ENCODE measurements at places on chromosomes 2 and 18.

- no peak for DNase-seq
Observed at GRCh38 chr2:82007071-82007664, 1702.6 kb upstream of the LRRTM1 start.

- no peak for DNase-seq
Observed at GRCh38 chr2:152497481-152498052, 162.6 kb downstream of the FMNL2 start.

- DNase-seq: no peak
Observed at GRCh38 chr2:8477552-8478470, 204.0 kb upstream of the ID2 start.

DNA sequence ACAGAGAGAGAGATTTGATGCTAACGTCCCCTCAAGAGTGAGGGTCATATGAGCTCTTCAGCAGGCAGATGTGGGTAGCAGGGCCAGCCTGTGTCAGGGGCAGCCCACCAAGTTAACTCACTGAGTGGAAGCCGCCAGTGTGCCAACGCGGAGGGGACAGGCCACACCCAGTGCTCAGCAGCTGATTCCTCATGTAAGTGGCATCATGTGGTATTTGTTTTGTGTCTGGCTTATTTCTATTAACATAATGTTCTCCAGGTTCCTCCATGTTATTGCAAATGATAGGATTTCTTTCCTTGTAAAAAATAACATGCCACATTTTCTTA is 4.0 kb downstream of the IMP4 start:
- DNase-seq: no peak

- no peak for DNase-seq
Observed at GRCh38 chr2:240822280-240822847, 2.3 kb upstream of the KIF1A start.

DNA sequence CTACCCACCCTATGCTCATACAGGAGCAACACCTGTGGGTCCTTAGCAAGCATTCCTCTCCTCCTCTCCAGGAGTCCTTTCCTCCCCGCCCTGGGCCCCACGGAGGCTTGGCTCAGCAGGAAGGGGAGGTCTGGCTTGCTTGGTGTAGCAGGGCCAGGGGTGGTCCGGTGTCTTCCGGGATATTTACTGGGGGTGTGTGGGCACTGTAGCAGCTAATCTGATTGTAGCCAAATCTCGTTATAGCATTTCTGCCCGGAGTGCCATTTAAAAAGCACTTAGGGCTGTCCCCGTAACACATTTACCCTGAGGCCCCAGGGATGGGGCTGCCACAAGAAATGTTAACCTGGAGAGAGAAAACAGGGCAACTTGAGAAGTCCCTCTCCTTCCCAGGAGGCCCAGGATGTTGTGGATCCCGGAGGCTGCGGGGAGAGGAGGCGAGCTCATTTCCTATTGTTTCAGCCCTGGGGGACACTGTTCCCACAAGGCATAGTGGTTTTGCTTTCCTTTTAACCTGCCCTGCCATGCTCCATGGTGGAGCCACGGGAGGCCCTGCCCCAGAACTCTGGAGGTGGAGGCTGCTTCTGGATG is 134.5 kb downstream of the CLIP4 start:
- DNase-seq: no peak

GRCh38 chr18:63578357-63578958 is 8.7 kb upstream of the SERPINB13 start:
- no peak for DNase-seq

DNA sequence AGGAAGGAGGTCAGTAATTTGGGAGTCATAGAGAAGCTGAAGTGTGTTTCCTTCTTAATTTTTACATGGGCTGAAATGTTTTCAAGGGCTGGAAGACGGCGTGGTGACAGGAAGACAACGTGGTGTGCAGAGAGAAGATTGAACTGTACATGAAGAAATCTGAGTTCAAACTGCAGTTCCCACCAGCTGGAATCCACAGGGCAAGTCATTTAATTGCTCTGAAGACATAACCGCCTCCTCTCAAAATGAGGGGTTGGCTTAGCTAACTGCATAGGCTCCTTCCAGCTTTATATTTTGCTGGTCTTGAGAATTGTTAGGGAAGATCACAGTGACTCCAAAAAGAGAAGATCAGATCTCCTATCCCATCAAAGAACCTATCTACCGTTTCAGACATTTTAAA is 103.9 kb downstream of the SLC8A1 start:
- no peak for DNase-seq

GRCh38 chr2:224222974-224223373 is 178.9 kb downstream of the FAM124B start:
- no peak for DNase-seq

GRCh38 chr2:39494784-39495251 is 57.7 kb upstream of the MAP4K3 start:
- no peak for DNase-seq

DNA sequence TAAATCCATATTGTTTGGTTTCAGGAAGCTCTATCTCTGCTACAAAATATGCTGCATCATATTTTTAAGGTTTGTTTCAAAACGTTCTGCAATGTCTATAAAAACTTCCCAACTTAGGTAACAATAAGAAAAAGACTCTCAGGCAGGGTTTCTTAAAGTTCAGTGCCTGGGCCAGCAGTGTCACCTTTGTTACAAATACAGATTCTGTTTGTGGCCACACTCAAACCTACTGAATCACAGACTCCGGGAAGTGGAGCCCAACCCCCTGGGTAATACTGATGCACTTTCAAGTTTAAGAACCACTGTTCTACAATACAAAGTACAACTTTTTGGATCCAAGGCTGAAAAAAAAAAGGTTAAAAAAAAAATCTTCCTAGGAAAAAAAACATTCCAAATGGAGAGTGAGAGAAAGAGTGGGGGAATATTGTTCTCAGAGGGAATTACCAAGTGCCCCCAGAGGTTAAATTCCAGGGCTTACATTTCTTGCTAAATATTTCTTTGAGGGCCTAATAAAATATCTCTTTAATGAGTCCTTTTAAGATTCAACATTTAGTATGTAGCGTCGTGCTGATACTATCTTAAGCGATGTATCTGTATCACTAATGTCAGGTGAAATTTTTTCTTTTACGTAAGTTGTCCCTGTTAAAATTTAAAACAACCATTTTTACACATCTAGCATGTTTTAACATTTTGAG is 476.7 kb downstream of the TXNL1 start:
- DNase-seq: no peak

DNA sequence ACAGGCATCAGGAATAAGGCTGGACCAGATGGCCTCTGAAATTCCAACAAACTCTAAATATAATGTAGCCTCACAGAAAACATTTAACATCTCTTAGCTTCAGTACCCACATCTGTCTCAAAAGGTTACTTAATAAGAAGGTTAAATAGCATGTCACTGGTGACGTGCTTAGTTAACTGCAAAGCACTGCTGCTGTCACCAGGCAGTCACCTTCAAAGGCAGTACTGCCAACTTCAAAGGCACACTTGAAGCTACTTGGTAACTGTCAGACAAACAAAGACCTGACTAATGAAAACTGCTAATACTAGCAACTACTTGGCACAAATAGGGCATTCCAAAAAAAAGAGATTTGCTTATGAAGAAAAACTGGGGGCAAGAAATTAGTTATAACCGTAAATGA is 36.2 kb downstream of the EPG5 start:
- no peak for DNase-seq

- DNase-seq: peak; percentile 24
Observed at GRCh38 chr18:9082711-9083510, 19.6 kb upstream of the NDUFV2 start.

- no peak for DNase-seq
Observed at GRCh38 chr2:133574620-133575019, 6.4 kb upstream of the NCKAP5 start.

- DNase-seq: no peak
Observed at GRCh38 chr2:221924576-221924975, 352.5 kb upstream of the EPHA4 start.

GRCh38 chr2:175011505-175011904 is 6.3 kb upstream of the CHN1 start:
- no peak for DNase-seq

DNA sequence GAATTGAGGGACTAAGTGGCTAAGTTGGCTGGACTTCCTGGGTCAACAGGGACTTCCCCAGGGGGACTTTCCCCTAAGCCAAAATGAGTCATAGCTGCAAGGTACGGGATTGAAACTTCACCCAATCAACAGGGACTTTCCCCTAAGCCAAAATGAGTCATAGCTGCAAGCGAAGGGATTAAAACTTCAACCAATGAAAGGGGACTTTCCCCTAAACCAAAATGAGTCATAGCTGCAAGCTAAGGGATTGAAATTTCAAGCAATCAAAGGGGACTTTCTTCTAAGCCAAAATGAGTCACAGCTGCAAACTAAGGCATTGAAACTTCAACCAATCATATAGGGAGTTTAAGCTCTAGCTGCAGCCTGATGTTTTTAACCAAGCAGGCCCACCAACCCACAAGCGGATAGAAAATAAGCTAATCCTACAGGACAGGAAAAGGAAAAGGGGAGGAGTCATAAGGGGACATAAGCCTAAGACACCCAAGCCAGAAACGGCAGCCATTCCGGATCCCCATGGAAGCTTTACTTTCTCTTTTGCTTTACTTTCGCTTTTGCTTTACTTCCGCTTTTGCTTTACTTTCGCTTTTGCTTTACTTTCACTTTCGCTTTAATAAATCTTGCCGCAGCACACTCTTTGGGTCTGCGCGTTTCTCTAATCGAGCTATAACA is 1375.4 kb upstream of the CELF4 start:
- DNase-seq: peak; percentile 32

DNA sequence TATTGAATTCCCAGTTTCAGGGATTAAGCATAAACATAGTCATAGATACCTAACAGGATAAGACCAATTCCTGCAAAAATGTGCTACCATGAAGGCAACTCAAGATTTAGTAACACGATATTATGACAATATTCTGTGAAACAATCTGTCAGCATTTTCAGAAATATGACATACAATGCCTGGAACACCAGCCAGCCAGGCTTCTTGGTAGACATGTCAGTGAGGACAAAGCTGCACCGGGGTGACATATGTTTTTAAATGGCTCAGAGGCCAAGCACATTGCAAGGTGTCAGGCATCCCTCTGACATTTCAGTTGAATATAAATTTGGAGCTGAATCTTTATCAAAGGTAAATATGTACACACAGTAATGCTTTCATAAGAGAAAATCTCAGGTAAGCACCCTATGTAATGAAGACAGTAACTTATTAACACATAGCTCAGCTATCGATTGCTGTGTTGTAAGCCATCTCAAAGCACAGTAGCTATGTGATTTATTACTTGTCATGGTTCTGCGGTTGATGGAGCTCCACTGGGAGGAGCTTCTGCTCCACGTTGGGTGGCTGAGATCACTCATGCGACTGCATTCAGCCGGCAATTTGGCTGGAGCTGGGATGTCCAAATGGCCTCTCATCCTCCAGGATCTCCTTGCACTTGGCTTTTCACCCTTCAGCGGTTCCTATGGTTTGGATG is 31.9 kb upstream of the EML6 start:
- DNase-seq: no peak

GRCh38 chr2:158321264-158321663 is 135.3 kb downstream of the CCDC148 start:
- DNase-seq: no peak

DNA sequence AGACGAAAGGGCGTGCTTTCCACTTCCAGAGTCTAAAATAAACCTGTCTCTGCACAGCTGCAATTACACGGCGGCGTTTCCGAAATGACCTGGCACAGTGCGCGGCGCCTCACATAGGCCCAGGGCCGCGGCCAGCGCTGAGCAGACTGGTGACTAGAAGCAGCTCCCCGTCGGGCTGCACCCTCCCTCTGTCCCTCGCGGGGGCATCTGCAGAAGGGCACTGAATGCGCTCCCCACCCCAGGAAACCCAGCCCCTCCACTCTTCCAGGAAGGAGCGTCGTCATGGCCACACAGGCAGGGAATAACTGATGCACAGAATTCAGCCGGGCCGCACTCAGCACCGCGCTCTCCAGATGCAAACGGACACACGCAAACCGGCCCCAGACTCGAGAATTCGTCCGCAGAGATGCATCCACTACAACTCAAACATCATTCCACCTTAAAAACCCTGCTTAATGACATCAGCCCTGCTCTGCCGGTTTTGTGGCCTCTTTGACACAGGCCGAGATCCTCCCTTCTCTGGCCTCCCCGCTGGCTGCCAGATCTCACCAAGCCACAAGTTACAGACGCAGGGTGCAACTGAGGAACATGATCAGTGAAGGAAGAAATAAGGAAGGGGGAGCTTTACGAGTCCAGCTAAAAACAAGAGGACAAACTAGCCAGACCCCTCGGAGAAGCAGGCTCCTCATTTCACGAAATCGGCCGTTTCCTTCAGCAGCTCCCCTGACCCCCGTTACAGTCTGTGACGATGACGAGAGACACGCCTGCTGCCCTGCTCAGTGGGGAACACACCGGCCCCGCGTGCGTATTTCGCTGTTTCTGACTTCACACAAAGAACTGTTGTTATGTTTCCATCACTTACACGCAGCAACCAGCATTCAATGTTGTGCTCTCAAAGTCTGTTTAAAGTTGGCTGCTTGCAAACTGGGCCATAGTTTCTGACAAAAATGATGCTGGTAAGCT is 40.2 kb downstream of the MBP start:
- no peak for DNase-seq

- no peak for DNase-seq
Observed at GRCh38 chr18:58195278-58195765, 151.3 kb downstream of the NEDD4L start.

- DNase-seq: no peak
Observed at GRCh38 chr2:128817171-128817570, 498.5 kb upstream of the HS6ST1 start.
